Stimulated activated CD4-positive, alpha-beta T cell treated with anti-CD3 and anti-CD28 coated beads, Interleukin-15, amount 100 ng/mL, for 48 hours (primary cell): ENCODE measurements at places on chromosomes 5 and 9.

GRCh38 chr5:167867281-167867680 is 424.2 kb upstream of the WWC1 start:
- DNase-seq: no peak

DNA sequence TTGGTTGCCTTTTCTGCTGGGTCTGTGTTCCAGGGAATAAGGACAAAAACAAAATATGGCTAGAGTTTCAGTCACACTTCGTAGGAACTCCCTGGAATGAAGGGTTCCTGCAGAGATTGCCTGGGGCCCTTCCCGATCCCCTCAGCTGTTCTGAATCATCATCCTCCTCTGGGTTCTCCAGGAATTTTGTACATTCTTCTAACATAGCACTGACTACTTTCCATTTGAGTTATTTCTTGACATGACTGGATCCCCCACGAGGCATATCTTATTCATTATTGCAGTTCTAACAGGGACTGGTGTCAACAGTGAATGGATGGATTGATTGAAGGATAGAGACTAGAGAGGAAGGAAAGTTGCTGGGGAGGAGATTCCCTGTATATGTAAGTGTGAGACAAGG is 49.2 kb upstream of the TNC start:
- DNase-seq: no peak

- DNase-seq: no peak
Measured at GRCh38 chr5:112161392-112161748, 257.7 kb downstream of the EPB41L4A start.

GRCh38 chr9:125650271-125650737 is 56.7 kb downstream of the MAPKAP1 start:
- DNase-seq: no peak

- no peak for DNase-seq
Measured at GRCh38 chr9:110592044-110592830, 12.7 kb upstream of the SVEP1 start.

- no peak for DNase-seq
Measured at GRCh38 chr9:136564379-136564988, 18.6 kb upstream of the NOTCH1 start.

DNA sequence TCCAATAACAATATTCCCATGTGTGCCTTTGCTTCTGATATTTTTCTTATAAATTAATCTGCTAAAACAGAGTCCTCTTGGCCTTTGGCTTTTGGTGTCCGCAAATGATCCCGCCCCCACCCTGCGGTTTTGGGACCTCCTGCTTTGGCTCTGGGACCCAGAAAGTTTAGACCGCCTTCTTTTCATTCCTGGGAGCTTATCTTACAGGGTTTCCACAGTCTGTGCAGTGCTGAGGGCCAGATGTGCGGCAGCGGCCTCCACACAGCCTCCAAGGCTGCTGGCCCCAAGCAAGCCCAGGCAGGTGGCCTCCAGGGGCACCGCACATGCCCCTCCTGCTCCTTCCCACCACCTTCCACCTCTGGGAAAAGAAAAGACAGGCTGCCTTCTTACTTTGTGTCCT is 191.5 kb downstream of the ERCC6L2 start:
- DNase-seq: no peak

DNA sequence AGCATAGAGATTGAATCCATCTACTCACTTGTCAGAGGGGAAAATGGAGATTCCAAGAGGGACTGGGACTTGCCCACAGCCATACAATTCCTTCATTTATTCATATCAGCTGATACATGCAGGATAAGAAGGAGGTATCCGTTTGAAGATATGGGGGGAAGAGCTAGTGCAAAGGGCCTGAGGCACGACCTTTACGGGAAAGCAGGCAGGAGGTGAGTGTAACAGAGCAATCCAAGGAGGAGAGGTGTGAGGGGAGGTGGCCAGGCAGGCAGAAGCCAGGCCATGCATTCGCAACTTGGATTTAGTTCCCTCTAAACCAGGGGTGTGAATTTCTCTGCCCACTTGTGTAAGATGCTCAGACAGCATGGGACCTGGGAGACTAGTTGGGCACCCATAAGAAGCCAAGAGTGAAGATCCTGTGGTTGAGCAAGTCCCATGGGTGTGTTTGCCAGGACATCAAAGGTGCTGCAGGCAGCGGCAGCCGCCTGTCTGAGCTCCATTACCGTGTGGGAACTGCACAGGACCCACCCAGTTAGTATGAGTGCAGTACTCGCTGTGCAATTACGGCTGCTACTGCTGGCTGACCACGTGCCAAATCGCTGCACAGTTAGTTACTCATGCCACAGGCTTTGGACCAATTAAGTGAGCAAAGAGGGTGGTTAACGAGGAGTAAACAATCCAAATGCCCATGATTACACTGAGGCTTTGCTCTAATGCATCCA is 31.4 kb upstream of the FAT2 start:
- no peak for DNase-seq

- no peak for DNase-seq
Measured at GRCh38 chr5:59471463-59471862, 422.1 kb downstream of the PDE4D start.

GRCh38 chr5:140672455-140673186 is 755 bp downstream of the DND1 start:
- no peak for DNase-seq

- no peak for DNase-seq
Measured at GRCh38 chr5:1731091-1731639, 68.5 kb downstream of the MRPL36 start.

DNA sequence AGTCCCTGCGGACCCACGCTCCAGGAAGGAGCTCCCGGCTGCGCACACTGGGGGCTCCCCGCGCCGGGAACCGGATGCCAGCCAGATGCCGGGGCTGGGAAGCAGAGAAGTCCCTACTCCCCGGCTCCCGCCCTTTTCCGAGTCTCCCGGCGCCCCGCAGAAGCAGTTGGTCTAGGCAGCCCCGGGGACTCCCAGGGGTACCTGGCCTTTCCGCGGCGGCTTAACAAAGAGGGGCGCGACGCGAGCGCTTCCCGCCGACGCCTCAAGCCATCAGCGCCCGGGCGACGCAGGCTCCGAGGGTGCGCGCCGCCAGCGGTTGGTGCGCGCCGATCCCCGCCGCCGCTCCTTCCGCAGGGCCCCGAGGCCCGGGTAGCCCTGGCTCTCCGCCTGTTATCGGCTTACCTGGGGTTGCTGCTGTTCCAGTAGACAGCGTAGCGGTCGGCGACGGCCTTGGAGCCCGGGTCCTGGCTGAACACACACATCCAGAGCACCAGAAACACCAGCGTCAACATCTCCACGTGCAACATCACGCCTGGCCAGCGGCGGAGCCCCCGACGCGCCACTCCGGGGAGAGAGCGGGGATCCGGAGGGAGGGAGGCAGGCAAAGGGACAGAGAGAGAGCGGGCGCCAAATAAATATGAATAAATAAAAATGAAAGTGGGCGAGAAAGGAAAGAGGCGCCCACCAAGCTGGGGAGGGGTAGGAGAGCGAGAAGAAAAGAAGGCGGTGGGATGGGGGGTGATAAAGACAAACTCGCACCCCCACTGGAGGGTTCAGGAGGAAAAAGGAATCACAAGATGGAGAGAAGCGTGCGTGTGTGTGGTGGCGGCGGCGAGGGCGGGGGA is 428 bp downstream of the EFNA5 start:
- no peak for DNase-seq

- no peak for DNase-seq
Measured at GRCh38 chr5:38341056-38341455, 82.7 kb downstream of the EGFLAM start.

- DNase-seq: no peak
Measured at GRCh38 chr9:105421154-105421553, 26.7 kb upstream of the FSD1L start.

DNA sequence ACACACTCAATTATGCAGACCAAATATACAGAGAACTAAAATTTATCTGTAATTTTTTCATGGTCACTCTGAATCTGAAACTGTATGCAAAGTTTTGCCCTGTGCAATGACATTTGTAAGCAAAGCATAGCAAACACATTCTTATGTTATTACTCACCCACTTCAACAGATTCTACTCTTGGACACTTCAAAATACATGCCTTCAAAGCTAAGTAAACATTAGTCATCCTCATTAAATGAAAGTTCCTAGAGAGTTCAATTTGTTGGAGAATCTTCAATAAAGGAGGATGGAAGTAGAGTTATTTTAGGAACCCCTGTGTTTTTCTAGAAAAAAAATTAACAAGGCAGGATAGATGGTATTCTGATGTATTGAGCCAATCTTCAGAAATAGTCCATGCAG is 639.7 kb upstream of the C9orf72 start:
- no peak for DNase-seq

- DNase-seq: no peak
Measured at GRCh38 chr5:123035360-123035917, 1.1 kb downstream of the PPIC start.

- no peak for DNase-seq
Measured at GRCh38 chr5:81925981-81926380, 45.8 kb upstream of the ATG10 start.

GRCh38 chr5:161713042-161713441 is 27.5 kb downstream of the GABRA6 start:
- DNase-seq: no peak

DNA sequence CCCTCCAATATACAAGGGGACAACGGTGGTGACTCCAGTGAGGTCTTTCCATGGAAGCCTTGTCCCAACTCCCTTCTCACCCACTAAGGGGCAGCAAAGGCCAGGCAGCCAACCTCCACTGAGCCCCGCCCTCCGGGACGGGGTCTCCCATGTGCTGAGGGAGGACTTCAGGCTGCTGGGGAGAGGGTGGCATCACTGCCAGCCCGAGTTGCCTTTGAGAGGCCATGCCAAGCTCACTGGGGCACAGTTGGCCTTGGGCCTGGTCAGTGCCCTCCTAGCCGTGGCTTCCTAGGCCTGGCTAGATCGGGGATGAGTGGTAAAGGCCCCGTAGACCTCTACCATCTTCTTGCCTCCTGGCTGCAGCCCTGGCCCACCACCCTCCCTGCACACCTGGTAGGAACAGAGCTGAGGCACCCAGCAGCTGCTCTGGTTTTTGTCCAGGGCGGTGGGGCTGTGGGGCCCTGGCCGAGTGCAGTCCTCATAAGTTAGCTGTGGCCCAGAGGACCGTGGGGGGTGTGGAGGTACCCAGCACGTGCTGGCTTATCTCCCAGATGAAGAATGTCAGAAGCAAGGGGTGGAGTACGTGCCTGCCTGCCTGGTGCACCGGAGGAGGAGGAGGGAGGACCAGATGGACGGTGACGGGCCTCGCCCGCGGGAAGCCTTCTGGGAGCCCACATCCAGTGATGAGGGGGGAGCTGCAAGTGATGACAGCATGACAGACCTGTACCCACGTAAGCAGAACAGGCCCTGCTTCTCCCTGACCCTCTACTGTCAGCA is 3.2 kb downstream of the SURF2 start:
- no peak for DNase-seq

DNA sequence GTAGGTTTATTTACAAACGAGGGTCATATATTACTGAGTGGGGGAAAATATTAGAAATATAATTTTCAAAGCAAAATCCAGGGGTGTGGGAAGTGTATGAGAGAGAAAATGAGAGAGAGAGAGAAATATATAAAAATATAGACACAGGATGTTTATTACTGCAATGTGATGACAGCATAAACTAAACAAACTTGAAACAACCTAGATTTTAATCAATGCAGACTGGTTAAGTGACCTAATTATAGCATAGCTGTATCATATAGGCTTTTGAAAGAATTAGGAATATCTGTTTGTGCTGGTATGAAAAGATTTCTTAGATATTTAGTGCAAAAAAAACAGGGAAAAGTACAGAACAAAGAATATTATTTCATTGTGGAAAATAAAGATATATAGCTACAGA is 280.5 kb downstream of the ACTL7B start:
- no peak for DNase-seq

GRCh38 chr5:56048124-56048523 is 53.4 kb upstream of the IL6ST start:
- DNase-seq: no peak
